ENCODE measurements at places on chromosomes 2 and 18.

DNA sequence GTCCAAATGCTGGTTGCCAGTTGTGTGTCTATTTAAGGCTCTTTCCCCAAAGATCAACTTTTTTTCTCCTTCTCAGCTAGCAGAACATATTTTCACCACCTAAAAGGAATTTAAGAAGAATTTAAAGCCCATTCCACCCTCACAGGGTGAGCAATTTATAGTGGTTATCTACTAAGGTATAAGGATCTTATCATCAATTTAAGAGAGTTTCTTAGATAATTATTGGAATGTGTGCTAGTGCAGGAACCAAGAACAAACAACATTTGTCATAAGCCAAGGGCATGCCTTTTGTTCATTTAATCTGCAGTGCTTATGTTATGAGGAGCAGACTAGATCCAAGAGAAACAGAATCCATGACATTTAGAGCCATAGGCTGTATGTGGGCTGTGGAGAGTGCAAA is 37.2 kb downstream of the NLRC4 start:
- no peak for DNase-seq

DNA sequence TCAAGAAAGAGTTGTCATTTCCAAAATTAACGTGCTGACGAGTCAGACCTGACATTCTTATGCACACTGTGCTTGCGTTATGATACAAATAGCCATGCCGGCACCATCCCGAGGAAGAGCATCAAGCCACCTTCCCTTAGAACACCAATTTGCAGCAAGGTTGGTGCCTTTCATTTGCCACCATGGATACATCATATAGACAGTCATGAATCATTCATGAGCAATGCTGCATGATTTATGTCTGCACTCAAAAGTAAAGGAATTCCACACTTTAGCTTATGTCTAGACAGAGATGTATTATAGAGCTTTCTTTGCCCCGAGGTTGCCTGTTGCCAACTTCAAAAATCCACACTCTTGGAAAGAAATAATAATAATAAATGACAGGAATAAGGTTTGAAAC is 166.9 kb downstream of the VWC2L start:
- no peak for DNase-seq

DNA sequence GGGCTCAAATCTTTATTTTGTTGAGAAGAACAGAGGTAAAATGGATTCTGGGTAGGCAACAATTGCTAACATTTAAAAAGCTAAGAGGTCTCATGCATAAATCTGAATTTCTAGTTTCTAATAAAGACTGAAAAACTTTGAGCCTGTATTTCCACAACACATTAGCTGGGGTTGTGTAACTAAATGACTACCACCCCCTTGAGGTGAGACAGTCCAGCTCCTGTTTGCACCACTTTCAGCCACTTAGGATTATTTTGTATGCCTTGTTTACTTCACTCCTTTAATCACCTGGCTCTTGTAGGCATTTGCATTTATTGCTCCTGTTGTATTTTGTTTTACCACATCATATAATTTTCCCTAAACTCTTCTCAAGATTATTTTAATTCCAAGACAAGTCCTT is 376.6 kb downstream of the PTH2R start:
- no peak for DNase-seq

GRCh38 chr2:27771202-27771547 is 344 bp upstream of the MRPL33 start:
- DNase-seq: no peak

GRCh38 chr2:196558497-196558896 is 81.0 kb upstream of the CCDC150 start:
- DNase-seq: no peak

GRCh38 chr18:79873449-79874110 is 75.8 kb downstream of the KCNG2 start:
- DNase-seq: no peak

- no peak for DNase-seq
Measured at GRCh38 chr2:2575870-2576386, 244.9 kb upstream of the MYT1L start.

DNA sequence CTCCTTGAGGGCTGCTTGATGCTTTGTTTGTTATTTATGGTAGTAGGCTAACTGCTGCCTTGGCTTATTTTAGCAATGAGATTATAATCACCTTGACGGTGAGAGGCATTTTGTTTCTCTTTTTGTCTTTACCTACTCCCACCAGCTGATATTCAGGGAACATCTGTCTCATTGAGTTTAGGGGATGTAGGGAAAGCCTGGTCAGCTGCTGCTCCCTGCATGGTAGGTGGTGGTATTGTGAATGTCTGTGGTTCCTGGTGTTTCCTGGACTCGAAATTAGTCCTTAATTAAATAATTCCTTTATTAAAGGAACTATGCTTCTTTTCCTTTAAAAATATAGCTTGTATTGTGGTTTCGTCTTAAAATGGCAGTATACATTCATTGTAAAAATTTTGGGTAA is 77.8 kb downstream of the ADAM23 start:
- DNase-seq: no peak

DNA sequence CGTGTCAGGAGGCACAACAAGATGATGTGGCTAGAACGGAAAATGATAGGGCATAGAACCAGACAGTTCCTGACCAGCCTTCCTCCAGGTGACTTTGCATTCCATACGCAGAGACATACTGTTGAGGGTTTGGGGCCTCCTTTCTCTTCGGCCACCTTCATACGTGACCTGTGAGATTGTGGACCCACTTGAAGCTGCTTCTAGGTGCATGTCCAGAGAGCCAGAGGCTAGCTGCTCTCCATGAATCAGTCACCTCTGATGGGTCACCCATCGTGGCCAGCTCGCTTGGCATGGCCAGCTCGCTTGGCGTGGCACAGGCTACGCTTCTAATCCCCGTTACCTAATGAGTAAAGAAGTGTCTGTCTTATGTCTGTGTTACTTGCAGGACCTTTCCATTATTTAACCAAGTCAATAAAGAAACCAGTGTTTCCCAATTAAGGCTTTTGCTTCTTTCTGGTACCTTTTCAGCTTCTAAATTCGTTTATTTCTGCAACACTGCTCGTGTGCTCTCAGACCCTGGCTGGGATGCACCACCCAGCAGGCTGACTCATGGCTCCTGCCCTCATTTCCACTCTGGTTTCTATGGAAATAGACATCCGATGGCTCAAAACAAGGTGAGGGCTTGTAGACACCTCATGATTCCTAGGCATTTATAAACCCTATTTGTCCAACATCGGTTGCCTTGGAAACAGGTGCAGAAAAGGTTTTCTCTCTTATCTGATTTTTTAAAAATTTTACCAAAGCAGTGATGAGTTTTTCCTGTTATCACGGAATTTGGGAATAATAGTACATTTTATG is 86.7 kb upstream of the B3GNT7 start:
- DNase-seq: no peak

Measured in HFF-Myc (cell line).